Germinal center (tissue), 1 donor: ENCODE measurements at places on chromosomes 4 and X.

- DNase-seq: no peak
Measured at GRCh38 chr4:150325872-150326271, 247.6 kb downstream of the DCLK2 start.

- DNase-seq: no peak
Measured at GRCh38 chr4:108427946-108428485, 192.4 kb upstream of the RPL34 start.

GRCh38 chrX:23731951-23732350 lies 11.1 kb downstream of the ACOT9 start:
- DNase-seq: no peak

DNA sequence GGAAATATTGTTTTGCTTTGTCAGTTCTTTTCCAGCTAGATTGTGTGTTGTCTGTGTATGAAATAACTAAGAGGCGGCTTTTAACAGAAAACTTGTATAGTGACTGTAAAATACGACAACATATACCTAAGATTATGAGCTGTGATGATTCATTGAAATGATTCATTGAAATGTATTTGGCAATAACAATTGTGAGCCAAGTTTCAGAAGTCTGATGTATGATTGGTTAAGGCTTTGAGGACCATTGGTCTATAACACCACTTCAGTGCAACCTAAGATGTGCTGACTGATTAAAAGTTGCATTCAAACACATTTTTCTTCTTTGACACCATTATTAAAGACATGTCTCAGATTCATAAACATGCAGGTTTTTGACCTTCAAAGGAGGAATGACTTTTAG lies 76.6 kb downstream of the PTPN13 start:
- DNase-seq: no peak

GRCh38 chrX:113512700-113513395 lies 672.2 kb upstream of the AMOT start:
- no peak for DNase-seq

- peak; percentile 23 for DNase-seq
Measured at GRCh38 chrX:115898382-115899001, 272.1 kb upstream of the AGTR2 start.

DNA sequence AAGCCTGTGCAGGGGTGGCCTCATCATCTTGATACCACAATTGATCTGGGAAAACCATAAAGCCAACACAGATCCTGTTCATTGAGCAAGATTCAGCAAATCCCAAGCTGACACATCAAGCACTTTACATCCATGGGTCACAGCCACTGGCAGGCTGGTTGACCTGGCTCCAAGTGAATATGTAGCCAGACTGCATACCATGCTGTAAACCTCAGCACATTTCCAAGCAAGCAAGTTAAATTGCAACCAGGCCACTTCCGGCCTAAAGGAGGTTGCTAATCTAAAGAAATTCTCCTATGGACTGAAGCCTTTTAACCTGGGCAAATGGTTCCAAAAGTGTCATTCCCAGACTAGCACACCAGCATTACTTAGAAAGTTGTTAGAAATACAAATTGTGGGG lies 54.4 kb upstream of the USP26 start:
- no peak for DNase-seq

- DNase-seq: no peak
Measured at GRCh38 chrX:34467437-34467836, 189.6 kb downstream of the TMEM47 start.

- DNase-seq: no peak
Measured at GRCh38 chr4:179001918-179002317, 1559.7 kb upstream of the AGA start.

- DNase-seq: no peak
Measured at GRCh38 chr4:26267087-26267486, 53.7 kb upstream of the RBPJ start.

GRCh38 chr4:176277162-176277904 lies 8.3 kb upstream of the ASB5 start:
- DNase-seq: peak; percentile 34

- DNase-seq: peak; percentile 71
Measured at GRCh38 chrX:71053217-71053621, 14.9 kb downstream of the SNX12 start.
